Stimulated activated CD4-positive, alpha-beta T cell treated with anti-CD3 and anti-CD28 coated beads, Interleukin-2, amount 100 ng/mL, for 4 hours (primary cell): ENCODE measurements at places on chromosomes 12 and 14.

GRCh38 chr12:97912943-97913342, 450.3 kb downstream of the RMST start:
- DNase-seq: no peak

GRCh38 chr14:100747021-100747586, 20.4 kb downstream of the DLK1 start:
- DNase-seq: no peak

- DNase-seq: no peak
Observed at GRCh38 chr12:121443911-121444841, 44.3 kb downstream of the RNF34 start.

- no peak for DNase-seq
Observed at GRCh38 chr14:95535226-95536021, 574 bp downstream of the GLRX5 start.

DNA sequence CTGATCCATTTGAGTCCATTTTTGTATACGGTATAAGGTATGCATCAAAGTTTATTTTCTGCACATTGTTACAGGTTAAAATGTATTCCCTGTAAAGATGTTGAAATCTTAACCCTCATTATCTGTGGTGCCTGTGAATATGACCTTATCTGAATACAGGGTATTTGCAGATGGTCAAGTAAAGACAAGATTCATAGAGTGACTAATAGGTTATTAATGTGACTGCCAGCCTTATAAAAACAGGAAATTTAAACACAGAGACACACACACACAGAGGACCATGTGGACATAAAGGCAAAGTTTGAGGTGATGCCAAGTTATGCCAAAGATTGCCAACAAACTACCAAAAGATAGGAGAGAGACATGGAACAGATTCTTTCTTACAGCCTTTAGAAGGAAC, 347.2 kb upstream of the DCN start:
- DNase-seq: no peak

GRCh38 chr14:65676361-65677014, 264.0 kb downstream of the FUT8 start:
- no peak for DNase-seq

GRCh38 chr14:46782281-46782680, 130.7 kb upstream of the RPL10L start:
- no peak for DNase-seq

GRCh38 chr14:74483321-74483720, 9.8 kb downstream of the NPC2 start:
- no peak for DNase-seq

DNA sequence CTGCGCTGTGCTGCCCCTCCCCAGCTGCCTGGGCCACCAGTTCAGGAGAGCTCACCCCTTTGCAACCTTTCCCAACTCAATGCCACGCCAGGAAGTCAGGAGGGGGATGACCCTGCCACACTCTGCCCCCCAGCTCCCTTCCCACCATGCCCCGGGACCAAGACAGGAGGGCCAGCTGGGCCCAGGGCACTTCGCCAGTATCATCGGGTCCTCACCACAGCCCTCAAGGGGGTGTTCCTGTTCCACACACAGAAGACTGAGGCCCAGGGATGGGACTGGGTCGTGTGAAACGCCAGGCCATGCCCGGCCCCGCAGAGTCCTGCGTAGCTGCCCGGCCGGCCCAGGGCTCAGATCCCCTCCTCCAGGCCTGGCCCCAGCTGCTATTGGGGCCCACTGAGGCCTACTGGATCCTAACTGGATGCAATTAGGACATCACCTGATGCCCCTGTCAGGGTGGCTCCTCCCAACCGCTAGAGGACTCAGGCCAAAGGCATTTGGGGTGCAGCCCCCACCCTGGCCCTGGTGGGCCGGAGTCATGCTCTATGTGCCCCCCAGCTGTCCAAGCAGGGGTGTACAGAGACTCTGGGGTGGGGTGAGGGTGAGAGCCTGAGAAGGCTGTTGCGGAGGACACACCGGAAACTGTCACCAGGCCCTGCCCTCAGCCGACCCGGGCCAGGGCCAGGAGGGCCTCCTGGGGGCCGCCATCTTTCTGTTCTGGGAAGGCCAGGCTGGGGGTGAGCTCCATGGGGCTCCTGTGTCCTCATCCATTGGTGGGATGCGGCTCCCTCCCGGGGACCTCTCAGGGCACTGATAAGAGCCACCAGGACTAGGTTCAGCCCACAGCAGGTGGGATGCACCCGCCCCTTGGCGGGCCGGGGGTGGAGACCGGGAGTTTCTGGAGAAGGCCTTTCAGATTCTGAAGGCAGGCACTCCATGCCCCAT, 29.3 kb upstream of the ANKRD9 start:
- DNase-seq: no peak

DNA sequence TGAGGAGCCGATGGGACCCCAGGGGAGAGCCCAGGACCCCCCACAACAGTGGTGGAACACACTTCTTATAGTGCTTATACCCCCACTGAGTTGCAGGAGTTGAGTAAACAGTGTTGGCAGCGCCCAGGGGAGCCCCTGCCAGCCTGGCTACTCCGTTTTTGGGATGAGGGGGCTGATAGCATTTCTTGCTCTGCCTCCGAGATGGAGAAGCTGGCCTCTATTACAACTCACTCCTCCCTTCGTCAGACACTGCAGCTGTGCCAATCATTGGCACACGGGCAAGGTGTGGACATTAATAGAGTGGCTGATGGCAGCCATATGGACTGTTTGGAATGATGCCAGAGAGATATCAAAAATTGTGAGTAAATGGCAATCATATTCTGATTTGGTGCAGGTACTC, 94.9 kb upstream of the TMPO start:
- no peak for DNase-seq

DNA sequence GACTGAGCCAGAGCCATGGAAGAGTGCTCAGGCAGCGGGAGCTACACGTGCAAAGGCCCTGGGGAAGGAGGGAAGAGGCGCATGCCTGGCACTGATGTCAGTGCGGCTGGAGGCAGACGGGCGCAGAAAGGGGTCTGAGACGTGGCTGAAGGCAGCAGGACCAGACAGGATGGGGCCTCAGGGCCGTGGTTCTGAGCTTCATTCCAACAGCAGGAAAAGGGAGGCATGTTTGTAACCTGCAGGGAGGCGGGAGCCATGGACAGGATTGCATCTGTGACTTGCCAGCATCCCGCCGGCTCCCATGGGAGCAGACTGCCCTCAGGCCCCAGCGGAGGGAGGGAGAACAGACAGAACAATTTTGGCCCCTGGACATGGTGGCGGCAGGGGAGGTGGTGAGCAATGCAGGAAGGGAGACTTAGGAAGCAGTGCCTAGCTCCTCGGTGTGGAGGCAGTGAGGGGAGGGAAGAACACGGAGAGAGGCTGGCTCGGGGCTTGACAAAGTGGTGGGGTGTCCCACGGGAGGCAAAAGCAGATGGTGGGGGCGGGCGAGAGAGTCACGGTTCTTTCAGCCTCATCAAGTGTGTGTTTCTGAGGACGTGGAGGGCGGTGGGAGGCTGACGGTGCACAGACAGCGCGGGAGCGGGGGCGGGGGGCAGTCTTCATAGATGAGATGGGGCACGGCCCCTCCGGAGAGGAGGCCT, 33.3 kb upstream of the INF2 start:
- no peak for DNase-seq

DNA sequence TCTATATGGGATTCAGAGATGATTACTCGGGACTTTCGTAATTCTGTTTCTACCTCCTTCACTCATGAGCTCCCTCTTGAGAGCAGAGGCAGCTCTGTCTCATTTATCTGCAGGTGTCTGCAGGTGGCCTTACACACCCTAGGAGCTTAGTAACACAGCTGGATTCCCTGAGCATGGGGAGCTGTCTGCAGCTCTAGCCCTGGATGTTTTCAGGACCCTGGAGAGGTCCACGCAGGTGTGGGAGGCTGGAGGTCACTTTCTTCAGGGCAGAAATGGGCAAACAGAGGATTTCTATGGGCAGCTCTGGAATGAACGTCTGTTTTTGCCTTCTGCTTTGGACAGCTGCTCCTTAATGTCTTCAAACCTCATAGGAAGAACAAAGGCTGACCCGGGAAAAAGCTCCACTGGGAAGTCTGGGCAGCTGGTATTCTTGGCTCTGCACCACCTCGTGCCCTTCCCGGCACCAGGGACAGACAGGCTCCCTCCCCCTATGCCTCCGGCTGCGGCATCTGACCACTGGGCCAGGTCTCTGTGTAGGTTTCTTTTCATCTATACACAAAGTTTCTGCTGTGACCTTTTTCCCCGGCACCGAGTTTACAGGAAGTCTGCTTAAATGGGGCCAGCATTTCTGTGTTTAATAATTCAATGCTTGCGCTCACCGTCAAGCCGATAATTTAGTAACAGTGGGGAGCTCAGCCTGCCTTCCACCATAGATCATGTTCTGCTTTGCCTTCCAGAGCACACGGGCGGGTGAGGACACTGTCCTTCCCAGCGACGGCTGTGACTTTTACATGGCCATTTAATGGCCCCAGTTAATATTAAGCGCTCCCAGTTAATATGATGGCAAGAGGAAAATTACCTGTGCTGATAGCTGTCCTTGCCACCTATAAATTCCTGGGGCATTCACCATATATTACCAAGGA, 320.2 kb upstream of the SFSWAP start:
- no peak for DNase-seq

- no peak for DNase-seq
Observed at GRCh38 chr14:80049055-80049454, 162.2 kb downstream of the DIO2 start.

GRCh38 chr12:61412201-61412600, 848.0 kb upstream of the USP15 start:
- no peak for DNase-seq

- DNase-seq: no peak
Observed at GRCh38 chr14:24943024-24943423, 106.9 kb downstream of the STXBP6 start.

DNA sequence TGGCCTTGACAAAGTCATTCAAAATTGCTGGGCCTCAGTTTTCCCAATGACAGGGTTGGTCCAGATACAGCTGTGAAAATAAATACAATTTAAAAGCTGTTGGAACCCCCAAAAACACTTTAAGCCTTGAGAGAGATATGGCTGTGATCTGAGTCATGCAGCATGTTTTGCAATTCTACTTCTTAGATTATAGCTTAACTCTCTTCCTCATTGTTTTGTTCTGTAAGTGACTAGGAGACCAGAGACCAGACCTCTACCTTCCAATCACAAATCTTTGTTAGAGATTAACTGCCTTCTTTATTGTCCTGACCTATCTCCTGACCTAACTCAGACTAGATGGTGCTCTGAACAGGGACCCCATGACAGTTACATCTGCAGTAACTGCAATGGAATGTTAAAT, 198.1 kb downstream of the STXBP6 start:
- DNase-seq: no peak

DNA sequence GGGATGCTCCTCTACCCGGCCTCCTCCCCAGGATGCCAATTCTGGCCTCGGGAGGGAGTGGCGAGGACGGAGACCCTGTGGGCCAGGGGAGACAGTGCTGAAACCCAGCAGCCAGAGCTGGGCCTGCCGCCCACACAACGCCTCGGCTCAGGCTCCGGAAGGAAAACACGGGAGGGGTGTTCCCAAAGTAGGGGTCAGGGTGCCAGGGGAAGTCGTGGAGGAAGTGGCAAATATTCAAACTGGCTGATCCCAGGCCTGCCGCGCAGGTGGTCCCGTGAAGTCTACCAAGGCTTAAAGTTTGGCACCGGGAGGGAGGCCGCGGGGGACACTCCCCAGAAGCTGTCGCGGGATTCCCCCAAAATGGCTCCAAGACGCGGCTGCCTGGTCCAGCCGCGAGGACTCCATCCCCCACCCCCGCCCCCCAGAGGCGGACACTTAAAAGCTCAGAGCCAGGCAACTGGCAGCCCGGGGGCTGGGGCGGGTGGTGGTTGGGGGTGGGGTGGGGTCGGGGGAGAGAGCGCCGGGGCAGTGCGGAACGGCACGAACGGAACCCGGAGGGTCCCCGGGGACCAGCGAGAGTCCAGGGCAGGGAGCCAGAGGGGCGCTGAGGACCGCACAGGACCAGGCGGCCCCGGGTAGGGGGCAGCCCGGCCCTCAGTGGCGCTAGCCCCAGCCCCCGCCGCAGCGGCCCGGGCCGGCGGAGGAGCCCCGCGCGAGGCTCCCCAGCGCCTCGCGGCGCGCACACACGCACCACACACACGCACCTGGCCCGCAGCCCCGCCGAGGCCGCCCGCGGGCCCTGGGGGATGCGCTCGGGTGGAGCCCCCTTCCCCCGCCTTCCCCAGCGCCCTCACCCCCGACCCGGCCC, 20.0 kb downstream of the BEGAIN start:
- no peak for DNase-seq

DNA sequence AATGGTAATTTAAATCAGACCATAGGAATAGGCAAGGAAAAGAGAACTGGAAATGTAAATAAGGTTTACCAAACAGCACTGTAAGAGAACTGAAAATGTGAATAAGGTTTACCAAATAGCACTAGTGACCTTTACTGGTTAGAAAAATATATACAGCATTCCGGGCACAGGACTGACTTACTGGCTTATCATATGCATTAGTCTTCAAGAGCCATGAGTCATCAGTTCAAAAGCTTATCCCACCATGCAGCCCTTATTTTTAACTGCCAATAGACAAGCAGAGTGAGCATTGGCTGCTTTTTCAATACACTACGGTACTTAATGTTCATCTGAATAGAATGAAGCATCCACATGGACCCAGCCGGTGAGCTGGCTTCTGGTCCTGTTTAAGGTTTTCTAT, 13.0 kb upstream of the NELL2 start:
- DNase-seq: no peak

DNA sequence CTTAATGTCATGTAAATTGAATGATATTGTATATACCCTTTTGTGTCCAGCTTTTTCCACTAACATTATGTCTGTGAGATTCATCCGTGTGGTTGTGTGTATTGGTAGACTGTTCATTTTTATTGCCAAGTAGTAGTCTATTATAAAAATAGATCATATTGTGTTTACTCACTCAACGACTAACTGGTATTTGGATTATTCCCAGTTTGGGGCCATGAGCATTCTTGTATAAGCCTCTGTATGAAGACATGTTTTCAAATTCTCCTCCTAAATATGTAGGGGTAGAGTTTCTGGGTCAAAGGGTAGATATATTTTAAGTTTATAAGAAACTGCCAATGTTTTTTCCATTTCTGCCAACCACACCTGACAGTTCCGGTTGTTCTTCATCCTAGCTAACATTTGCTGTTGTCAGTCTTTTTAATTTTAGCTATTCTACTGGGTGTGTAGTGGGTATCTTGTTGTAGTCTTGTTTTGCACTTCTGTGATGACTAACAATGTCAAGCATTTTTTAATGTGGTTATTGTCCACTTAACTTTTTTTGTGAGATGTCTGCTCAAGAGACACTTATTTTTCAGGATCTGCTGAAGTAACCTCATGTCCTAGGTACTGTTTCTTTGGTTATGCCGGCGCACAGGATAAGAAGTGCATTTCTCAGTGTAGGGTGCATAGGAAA, 93.2 kb downstream of the DACT1 start:
- no peak for DNase-seq
